Posterior vena cava (tissue), 2 donors: ENCODE measurements at places on chromosomes 11 and 22. TPM values are rescaled to one million over a fixed set of nuclear protein-coding genes. Genes with fewer than 3 reads are reported as not detected.

GRCh38 chr11:112455791-112456190 lies 195.1 kb upstream of the PLET1 start:
- no peak for DNase-seq

DNA sequence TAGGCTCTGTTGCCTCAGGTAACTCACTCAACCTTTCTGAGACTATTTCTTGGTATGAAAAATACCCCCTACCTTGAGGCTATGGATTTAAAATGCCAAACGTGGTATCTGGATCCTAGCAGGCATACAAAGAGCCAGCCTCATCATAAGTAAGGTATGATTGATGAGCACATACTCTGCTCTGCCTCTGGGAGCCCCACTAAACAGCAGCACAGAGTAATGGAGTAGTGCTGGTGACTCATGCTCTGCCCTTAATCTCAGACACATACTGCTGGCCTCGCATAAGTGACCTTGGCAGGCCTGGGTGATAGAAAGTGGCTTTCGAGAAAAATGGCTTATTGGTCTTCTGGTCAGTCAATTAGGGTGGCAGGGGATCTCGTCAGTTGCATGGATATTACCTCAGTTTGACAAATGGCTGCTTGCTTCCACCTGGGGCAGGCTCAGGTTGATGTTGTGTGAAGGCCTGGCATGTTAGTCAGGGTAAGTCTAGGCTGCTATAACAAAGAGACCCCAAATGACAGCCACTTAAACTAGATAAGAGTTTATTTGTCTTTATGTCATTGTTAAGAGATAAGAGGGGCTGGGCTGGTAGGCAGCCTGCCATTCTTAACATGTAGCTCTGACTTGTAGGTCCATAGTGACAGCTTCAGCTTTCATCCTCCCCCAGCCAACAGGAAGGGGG lies 15.2 kb upstream of the SLC6A5 start:
- DNase-seq = no peak

DNA sequence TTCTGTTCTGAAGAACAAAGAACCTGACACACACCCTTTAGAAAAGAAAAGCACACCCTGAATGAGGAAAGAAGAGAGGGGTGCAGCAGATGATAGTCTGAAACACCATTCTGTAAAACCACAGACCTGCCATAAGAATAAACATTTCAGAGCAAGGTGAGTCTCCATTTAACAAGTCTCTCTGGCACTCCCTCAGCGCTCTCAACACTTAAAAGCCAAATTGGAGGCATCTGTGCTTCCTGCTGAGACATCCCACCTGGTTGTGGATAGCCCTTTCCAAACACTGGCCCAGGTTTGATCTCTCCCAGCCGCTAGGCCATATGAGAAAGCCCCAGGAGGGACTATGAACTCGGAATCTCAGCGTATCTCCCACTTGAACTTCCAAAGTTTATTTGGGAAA lies 36.3 kb downstream of the ETS1 start:
- DNase-seq = no peak

- no peak for DNase-seq
These were observed 62.0 kb upstream of the UCP3 start for GRCh38 chr11:74070723-74071492.

DNA sequence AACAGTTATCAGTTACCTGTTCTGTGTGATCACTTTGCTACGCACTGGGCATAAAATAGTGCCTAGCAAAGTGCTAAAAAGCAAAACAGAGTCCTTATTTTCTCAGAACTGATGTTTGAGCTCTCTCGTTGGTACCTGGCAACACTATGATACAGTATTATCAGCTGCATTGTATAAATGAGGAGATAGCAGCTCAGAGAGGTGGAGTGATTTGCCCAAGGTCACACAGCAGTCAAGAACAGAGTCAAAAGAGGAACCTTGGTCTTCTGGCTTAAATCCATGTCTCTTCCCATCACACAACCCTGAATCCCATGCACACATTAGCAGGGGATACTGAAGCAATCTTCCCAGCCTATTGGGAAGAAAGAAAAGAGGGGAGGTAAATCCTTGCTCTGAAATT lies 580.5 kb downstream of the SOX6 start:
- DNase-seq = no peak

- peak; percentile 63 for DNase-seq
These were observed 53.5 kb upstream of the MYEOV start for GRCh38 chr11:69240332-69241074.

GRCh38 chr11:35478471-35479091 lies 46.8 kb downstream of the PAMR1 start:
- no peak for DNase-seq

- no peak for DNase-seq
These were observed 1419.6 kb downstream of the TBC1D22A start for GRCh38 chr22:48182031-48182430.

GRCh38 chr22:24585461-24585860 lies 7.4 kb downstream of the LRRC75B start:
- DNase-seq = peak; percentile 30

DNA sequence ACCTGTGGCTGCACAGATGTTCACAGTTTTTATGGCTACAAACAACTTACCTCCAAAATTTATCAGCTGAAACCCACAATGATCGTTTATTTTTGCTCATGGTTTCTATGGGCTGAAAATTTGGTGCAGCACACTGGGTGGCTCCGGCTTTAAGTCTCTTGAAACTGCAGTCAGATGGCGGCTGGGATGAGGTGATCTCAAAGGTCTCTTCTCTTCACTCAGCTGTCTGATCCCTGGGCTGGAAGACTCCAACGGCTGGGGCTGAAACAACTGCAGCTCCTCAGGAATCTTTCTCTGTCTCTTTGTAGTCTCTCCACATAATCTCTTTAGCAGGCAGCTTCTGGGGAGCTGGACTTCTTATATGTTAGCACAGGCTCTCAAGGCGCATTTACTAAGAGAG lies 117.3 kb upstream of the FAT3 start:
- DNase-seq = no peak

DNA sequence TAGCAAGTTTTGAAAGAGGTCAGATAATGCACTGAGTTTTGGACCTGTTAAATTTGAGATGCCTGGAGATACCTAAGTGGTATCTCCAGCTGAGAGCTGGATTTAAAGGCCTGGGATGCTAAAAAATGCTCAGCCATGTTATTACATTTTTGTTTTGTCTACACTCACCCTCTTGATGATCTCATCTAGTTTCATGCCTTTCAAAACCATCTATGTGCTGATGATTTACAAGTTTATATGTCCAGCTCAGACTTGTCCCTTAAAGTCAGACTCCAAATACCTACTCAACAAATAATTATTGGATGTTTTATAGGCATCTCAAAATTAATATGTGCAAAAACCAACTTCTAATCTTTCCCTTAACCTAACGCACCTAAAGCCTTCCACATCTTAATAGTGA lies 103.6 kb upstream of the OR9G4 start:
- no peak for DNase-seq

DNA sequence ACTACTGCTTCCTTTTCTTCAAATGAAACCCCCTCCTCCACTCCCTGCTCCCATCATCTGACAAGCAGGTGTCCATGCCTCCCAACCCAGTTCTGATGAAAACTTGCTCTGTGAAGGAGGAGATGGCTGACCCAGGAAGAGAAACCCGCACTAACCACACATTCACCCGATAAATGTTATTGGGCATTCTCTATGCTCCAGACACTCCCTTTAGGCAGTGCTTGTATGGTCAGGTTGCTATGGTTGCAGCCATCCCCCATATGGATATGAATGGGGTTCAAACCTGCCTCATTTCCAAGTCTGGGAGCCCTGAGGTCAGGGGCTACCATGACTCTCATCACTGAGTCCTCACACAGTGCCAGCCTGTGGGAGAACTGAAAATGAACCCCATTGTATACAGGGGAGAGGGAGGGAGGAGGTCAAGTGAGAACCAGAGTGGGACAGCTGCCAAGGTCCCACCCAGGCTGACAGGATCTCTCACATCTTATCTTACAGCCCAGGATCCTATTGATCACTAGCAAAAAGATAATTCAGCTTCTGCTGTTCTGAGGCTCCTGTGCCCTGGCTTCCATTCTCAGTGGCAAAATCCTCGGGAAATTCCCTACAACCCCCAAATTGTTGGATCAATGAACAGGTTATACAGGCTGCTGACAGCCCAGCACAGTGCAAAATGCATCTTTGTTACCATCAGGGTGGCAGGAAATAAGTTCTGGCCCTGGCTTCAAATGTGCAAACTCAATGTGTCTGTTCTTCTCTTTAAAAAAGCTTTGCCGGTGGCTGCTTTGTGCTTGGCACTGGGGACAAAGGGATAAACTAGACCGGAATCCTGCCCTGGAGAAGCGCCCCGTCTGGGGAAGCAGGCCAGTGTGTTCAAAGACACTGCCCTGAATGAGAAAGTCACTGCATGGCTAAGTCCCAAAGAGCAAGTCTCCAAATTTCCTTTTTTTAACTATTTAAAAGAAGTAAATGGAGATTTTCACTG lies 22.7 kb upstream of the ACER3 start:
- DNase-seq = no peak

DNA sequence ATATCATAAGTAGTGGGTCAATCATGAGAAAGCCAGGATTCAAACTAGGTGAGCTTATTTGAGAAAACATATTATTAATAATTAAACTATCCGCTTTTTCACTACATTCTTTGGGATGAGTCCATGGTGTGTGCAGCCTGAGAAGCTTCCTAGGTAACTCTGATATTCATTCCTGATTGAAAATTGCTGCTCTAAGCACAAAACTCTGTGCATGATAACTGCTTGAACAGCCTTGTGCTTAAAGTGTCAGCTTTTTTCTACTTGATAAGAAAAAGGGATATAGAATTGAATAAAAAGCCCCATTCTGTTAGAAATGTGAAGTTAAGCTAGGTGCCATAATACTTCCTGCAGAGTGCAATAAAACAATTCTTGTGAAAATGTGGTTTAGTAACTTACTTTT lies 343.5 kb upstream of the LUZP2 start:
- DNase-seq = no peak

- no peak for DNase-seq
These were observed 1.3 kb downstream of the PARVB start for GRCh38 chr22:44025171-44026065.

GRCh38 chr11:33509632-33510031 lies 191.0 kb downstream of the C11orf91 start:
- DNase-seq = no peak

- peak; percentile 92 for DNase-seq
These were observed 3.8 kb downstream of the GAL3ST3 start for GRCh38 chr11:66045177-66045639.

- no peak for DNase-seq
These were observed 1515.6 kb downstream of the TBC1D22A start for GRCh38 chr22:48277868-48278581.

DNA sequence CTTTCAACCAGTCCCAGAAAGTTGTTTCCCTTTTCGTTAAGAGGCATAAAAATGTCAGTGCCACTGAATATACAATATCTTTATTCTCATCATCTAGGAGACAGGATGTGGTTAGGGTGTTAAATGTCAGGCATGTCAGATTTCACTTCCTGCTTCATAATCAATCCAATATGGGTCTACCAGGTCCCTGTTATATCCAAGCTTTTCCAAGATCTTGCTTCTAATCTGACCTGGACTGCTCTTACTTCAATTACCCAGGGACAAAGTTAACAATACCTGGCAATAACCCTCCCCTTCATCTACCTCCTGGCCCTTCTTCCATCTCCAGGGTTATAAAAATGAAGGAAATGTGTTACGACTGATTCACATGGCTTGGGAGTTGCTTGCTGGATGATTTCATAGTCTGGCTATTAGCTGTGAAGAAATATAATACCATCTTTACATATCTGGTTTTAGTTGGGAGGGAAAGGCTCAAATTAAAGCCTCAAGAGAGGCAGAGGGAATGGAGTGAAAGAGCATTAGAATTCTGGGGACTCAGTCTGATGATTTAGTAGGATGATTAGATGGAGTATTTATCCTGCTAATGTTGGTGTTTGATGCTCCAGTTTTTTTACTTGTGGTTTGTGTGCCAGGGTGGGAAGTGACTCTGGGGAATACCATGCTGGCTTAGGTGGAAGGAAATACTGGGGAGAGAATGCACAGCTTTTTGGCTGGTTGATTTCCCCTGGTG lies 534.3 kb downstream of the ETS1 start:
- DNase-seq = no peak

- no peak for DNase-seq
These were observed 96.0 kb upstream of the ARHGAP20 start for GRCh38 chr11:110808248-110808647.

CNIH2 gene
- total RNA-seq = not detected

OR56B1 gene
- total RNA-seq = 0.19 TPM

FOLH1 gene
- total RNA-seq = 0.71 TPM

CYTH4 gene
- total RNA-seq = 31.7 TPM

SERGEF gene
- total RNA-seq = 37.9 TPM

CDC42EP1 gene
- 56.2 TPM for total RNA-seq
